Body of pancreas (tissue), 4 donors: ENCODE measurements at places on chromosomes 1 and 21. TPM values are rescaled to one million over a fixed set of nuclear protein-coding genes. Genes with fewer than 3 reads are reported as not detected.

- no peak for DNase-seq
Observed at GRCh38 chr1:41509270-41509671, 24.8 kb upstream of the EDN2 start.

DNA sequence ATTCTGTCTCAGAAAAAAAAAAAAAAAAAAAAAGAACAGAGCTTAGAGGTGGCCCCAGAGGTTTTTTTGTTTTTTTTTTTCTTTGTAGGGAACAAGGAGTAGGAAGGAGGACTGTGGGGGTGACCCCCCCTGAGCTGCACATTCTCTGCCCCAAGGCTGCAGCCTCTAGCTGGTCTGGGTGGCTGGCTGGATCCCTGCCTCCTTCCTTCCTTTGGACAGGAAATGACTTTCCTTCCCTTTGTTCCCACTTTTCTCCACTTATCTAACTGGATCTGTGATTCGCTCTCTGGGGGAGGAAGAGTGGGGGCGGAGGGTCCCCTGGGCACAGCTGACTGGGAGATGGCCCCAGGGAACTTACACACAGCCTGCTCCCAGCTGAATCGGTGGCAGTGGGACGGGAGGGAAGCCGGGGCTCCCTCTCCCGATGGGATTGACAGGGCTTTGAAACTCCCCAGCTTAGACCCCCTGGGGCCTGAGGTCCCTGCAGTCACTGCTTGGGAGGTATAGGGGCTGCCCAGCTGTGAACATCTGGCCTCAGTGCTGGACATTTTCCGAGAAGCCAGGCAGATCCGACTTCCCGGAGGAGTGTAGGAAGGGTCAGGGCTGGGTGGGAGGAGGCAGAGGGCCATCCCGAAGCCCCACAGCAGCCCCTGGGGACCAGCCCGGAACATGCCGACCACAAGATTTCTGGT is 2.1 kb downstream of the FBLIM1 start:
- DNase-seq = no peak

PTPN7 gene
- total RNA-seq = 3.6 TPM

CALML6 gene
- 1.0 TPM for total RNA-seq
